IgD-negative memory B cell (primary cell): ENCODE measurements at places on chromosomes 2 and 18. TPM values are rescaled to one million over a fixed set of nuclear protein-coding genes. Genes with fewer than 3 reads are reported as not detected.

The STON1 gene
- 0.06 TPM for polyA plus RNA-seq

The ARHGAP25 gene
- polyA plus RNA-seq, result 217 TPM

The ZSWIM2 gene
- polyA plus RNA-seq, result not detected

The MAP3K19 gene
- polyA plus RNA-seq, result not detected

The TTC27 gene
- polyA plus RNA-seq, result 16.0 TPM

The TYW5 gene
- 3.9 TPM for polyA plus RNA-seq

The SCN7A gene
- polyA plus RNA-seq, result not detected

The UPP2 gene
- polyA plus RNA-seq, result not detected
